ENCODE measurements at places on chromosomes 16 and 17. TPM values are rescaled to one million over a fixed set of nuclear protein-coding genes. Genes with fewer than 3 reads are reported as not detected.
A peak's percentile ranks its signal among the peaks of the same experiment; 100 is the strongest.

The HS3ST4 gene
- total RNA-seq, result not detected

The SLC5A11 gene
- total RNA-seq, result 0.17 TPM

The COG1 gene
- total RNA-seq, result 18.0 TPM

The ZNF500 gene
- 10.9 TPM for total RNA-seq

The SMPD3 gene
- 0.17 TPM for total RNA-seq

The PMFBP1 gene
- total RNA-seq, result not detected

The TMEM238L gene
- not detected for total RNA-seq

The CA4 gene
- total RNA-seq, result 3.2 TPM

The UBN1 gene
- total RNA-seq, result 30.1 TPM

The RAP1GAP2 gene
- 4.1 TPM for total RNA-seq

The SLC16A11 gene
- total RNA-seq, result 1.1 TPM

The CDRT15 gene
- total RNA-seq, result not detected

The PKMYT1 gene
- total RNA-seq, result 10.6 TPM

The LGALS9C gene
- not detected for total RNA-seq

DNA sequence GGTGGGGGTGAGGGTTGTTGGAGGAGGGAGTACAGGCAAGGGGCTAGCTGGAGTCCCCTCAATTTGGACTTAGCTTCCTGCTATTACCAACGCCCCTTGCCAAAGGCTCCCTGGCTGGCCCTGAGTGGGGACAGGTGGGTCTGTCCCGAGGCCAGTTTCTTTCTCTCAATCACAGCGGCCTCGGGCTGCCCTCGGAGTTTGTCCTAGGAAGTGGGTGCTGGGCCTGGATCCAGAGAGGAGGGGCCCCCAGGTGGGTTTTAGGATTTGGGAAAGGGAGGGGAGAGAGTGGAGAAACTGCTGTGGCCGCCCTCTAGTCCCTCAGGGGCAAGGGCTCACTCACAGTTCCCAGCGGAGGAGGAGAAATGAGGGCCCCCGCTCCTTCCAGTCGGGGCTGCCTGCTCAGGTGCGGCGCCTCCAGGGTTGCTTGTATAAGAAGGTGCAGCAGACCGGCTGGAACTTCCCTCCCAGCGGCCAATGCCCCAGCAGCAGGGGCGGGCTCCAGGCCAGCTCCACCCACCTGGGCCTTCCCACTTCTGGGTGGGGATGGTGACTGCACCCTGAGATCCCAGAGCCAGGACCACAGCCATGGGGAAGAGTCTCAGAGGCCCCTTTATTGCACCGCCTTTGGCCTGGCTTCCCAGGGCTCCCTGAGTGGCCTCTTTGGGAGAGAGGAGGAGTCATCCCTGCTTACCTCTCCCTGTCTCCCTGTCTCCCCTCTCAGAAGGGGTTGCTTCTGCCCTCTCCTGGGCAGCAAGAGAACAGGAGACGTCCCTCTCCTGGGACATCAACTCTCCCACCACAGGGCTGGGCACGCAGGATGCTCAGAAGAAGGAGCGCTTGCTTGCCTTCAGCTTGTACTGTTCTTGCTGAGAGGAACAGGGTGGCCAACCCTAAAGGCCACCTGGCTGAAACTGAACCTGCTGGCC, 112.0 kb upstream of the SMURF2 start:
- DNase-seq, result peak; percentile 60

- no peak for DNase-seq
Observed at GRCh38 chr17:2150806-2151205, 95.9 kb downstream of the HIC1 start.

DNA sequence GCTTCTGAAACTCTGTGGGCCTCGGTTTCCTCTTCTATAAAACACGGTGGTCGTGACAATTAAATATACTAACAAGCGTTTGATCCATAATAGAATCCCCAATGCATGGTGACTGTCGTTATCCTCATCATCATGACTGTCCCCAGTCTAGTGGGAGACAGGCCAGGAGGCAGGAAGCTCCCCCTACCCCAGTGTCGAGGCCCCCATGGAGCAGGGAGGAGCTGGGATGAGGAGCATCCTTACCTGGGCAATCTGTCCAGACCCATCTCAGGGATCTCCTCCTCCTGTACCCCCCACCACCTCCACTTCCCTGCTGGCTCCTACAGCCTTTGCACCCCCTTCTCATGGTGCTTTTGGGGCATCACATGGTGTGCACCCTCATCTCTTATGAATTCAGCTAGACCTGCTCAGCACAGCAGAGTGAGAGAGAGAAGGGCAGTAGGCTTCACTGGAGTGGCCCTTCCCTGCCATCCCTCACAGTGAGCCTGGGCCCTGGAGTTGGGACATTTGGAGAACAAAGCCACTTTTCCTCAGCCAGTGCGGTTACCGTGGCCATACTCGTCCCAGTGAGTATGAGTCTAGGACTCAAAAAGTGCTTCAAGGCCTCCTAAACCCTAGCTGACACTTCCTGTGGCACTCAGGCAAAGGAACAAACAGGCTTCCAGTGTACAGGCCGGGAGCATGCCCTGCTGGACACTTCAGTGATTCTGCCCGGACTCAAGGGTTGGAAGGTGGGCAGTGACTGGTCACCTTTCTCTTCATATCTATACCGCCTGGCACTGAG, 148.6 kb downstream of the CLEC16A start:
- no peak for DNase-seq

GRCh38 chr16:57044931-57045693, 47.3 kb upstream of the CPNE2 start:
- no peak for DNase-seq

DNA sequence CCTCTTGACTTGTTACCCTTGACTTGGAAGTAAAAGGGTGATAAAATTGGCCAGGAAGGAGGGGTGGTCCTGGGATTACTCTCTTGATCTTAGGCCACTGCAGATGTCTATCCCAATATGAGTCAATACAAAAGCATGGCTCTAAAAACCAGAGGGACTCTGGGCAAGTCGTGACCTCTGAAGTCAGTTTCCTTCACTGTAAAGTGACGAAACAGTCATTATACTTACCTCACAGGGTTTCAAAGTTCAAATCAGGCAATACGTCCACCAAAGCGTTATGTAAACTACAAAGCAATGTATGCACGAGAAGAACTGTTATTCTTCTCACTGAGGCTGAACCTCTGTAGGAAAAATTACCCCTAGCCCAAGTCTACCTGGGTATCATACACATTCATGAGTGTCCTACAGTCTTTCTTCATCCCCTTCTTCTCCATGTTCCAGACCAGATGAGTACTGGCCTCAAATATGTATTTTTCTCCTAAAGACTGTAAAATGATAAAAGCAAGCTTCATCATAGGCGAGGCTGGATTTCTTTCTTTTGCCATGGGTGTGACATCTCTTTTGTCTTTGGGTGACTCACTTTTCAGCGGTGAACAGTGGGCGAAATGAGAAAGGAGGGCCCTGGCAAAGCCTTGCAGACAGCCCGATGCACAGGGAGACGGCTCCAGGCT, 34.5 kb upstream of the CLEC18B start:
- DNase-seq, result peak; percentile 51

GRCh38 chr17:76191896-76192295, 48.4 kb downstream of the RNF157 start:
- no peak for DNase-seq

GRCh38 chr16:82653550-82654511, 27.1 kb downstream of the CDH13 start:
- peak; percentile 85 for DNase-seq

DNA sequence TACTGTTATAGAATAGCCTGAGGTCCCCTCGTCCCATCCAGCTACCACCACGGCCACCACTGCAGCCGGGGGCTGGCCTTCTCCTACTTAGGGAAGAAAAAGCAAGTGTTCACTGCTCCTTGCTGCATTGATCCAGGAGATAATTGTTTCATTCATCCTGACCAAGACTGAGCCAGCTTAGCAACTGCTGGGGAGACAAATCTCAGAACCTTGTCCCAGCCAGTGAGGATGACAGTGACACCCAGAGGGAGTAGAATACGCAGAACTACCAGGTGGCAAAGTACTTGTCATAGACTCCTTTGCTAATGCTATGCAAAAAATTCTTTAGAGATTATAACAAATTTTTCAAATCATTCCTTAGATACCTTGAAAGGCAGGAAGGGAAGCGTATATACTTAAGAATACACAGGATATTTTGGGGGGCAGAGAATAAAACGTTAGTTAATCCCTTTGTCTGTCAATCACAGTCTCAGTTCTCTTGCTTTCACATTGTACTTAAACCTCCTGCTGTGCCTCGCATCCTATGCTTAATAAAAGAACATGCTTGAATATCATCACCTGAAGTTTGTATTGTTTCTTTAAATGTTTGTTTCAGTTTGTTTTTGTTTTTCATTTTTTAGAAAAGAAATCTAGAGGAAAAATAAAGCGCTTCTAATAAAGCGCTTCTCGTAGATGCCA, 388.3 kb downstream of the MAF start:
- no peak for DNase-seq

DNA sequence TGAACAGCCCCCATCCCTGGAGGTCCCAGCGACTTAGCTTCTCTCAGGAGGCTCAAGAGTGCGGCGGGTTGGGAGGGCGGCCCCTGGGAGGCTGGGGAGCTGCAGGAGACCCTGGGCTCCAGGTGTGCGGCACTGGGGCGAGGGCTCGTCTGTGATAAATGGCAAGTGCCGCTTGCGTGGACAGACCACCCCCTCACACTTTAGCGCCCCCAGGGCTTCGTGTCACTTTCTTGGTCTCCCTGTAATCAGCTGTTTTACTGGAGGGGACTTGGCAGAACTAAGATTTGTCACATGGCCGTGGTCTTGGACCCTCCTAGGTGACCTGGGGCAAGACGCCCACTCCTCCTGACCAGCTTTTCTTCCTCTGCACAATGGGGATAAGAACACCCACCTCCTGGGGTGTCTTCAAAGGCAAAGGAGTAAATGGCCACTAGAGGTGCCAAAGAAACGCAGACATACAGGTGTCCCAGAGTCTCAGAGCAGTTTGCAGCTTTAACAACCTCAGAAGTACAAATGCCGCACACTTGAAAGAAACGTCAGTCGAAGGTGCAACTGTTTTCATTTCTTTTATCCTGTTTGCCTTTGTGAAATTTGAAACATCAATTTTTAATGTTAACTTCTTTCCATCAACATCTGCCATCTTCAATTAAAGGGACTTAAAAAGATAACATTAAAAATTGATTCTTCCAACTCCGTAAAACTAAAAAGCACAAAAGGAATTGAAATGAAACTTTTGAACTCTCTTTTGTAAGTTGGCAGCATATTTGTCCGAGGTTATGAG, 946 bp downstream of the OSGIN1 start:
- peak; percentile 67 for DNase-seq

DNA sequence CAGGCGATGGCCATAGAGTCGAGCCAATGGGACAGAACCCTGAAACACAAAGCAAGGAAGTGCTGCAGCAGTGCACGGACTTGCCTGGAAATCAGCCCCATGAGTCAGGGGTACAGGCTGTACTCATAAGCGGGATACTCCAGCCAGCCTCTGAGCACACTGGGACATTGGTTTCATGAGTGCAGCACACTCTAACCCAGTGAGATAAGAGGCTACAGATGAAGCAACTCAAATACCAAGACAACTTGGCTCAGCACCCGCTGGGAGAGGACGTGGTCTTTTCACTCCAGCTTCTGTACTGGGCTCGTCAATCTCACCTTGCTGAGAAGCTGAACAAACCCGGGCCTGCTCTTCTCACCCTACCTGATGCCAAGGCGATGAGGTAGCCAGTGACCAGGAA, 98.2 kb downstream of the AXIN2 start:
- peak; percentile 70 for DNase-seq

DNA sequence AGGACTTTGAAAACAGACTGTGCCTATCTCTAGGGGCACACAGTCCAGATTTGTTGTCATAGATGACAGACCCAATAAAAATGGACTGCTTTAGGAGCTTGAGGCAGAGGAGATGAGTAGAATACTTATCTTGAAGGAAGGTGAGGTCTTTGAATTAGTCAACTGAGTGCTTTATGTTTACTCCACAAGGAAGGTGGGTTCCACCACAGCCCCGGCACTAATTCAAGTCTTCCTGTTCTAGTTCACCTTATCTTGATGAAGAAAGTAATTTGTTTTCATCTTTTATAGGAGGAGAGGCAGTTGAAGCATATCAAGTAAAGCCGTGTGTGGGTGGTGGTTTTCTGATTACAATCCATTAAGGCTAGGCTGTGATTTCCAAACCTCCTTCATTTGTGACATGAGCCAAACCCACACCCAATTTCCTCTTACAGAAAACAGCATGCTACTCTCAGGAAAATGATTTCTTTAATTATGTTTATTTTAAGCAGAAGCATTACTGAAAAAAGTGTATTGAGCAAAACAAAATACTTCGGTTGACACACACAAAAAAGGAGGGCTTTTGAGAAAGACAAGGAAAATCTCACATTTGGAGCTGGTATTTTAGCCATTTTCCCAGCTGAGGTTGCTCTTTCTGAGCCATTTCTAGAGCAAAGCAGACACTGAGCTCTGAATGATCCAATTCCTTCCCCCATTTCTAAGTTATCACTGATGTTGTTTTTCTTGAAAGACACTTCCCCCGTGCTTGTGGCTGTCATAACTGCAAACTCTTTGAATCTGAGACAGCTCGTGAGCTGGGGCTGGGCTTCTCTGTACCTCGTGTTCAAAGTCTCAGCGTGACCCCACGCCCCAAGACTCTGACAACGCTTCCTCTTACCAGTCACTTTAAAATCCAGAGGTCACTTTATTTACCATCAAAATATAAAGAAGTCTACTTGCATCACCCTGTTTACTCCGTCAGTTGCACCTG, 35.4 kb downstream of the CDRT15 start:
- DNase-seq, result no peak

- DNase-seq, result no peak
Observed at GRCh38 chr17:55852734-55853133, 101.9 kb downstream of the PCTP start.

- DNase-seq, result no peak
Observed at GRCh38 chr17:80070375-80071115, 30.8 kb upstream of the GAA start.

DNA sequence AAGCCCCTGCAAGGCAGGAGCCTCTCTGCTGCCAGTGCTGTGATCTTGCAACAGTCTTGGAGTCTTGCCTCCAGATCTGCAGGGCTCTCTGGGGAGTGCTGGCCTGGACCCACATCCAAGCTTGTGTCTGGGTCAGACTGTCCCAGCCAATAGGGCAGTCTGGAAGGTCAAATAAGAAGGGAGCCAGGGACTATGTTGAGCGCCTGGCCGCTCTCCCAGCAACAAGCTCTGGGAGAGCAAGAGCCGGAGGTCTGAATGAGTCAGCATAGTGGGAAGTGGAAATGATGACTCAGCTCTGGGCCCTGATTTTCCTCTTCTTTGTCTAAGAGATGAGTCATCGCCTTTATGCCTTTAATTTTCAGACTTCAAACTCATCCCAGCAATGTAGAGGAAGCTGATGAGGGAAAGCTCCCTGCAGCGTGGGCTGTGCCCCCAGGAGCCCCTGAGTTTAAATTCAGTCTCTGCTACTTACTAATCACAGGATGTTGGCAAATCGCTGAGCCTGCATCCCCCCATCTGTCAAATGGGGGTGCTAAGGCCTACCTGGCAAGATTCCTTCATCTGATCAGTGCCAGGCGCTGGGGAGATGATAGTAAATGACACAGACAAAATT, 43.6 kb upstream of the HAPSTR1 start:
- DNase-seq, result peak; percentile 98

All from dermis blood vessel endothelial cell (primary cell).